ENCODE measurements at places on chromosomes 4 and X.

- no peak for DNase-seq
Observed at GRCh38 chrX:109783701-109784079, 50.6 kb upstream of the ACSL4 start.

DNA sequence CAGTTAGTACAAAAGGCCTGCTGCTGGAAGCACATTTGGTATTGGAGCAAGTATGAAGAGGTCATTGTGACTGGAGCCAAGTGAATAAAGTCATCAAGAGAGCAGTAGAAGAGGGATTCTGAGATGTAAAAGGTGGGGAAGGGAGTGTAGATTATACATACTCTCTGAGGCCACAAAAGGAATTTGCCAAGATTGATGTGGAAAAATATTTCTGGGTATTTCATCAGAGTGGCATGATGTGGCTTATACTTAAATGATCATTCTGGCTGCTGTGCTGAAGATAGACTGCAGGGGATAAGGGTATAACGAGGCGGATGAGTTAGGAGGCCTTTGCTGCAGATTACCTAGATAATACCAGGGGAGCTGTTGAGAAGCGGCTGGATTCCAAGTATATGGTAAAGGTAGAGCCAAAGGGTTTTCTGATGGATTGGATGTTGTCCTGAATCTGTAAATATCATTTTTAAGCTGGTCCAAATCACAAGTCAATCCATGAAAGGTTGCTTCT lies 231.8 kb upstream of the AGA start:
- DNase-seq = no peak

- DNase-seq = no peak
Observed at GRCh38 chrX:131778269-131779218, 234.7 kb downstream of the OR13H1 start.

GRCh38 chrX:131588995-131589394 lies 45.1 kb downstream of the OR13H1 start:
- DNase-seq = no peak

GRCh38 chr4:142379277-142380051 lies 466.6 kb downstream of the INPP4B start:
- no peak for DNase-seq

GRCh38 chr4:170256807-170257206 lies 167.1 kb upstream of the AADAT start:
- DNase-seq = no peak

- no peak for DNase-seq
Observed at GRCh38 chrX:149036086-149036485, 469.0 kb downstream of the IDS start.

DNA sequence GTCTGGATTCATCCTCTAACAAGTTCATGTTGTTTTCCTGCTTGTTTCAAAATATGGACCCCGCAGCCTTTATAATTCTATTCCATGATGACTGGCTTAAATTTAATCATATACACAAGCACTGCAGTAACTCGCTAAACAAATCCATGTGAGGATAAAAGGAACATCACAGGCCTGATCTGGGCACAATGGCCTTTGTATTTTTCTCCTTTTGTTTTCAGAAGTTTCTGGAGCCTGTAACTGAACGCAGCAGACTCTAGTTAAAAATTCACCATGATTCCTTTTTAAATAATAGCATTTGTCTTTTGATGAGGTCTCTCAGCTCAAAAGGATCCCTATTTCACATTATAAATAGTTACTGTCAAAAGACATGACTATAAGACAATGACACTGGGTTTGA lies 30.2 kb upstream of the TMEM184C start:
- DNase-seq = no peak

DNA sequence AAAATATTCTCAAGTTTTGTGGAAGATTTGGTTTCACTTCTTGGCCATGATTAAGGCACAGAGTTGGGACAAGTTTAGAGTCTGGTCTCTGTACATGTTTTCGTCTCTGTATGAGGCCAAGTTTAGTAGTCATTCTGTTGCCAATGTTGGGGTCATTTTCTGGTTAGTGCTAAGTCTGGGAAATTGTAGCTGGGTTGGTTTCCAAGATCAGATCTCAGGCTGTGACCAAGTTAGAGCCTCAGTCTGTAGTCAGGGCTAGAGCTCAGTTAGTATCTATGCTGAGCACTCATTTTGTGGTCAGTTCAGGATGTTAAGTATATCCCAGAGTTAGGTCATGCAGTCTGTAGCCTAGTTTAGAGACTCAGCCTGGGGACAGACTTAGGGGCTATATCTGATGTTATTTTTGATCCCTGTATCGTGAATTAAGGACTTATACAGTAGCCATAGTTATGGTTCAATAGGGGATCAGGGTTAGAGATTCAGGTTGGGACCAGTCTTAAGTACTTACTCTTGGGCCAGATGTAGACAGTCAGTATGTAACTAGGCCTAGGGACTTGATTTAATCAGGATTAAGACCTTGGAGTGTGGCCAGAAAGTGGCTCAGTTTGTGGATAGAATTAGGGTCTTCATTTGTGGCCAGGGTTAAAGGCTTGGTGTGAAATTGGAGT lies 6.6 kb upstream of the ENOX2 start:
- DNase-seq = no peak

DNA sequence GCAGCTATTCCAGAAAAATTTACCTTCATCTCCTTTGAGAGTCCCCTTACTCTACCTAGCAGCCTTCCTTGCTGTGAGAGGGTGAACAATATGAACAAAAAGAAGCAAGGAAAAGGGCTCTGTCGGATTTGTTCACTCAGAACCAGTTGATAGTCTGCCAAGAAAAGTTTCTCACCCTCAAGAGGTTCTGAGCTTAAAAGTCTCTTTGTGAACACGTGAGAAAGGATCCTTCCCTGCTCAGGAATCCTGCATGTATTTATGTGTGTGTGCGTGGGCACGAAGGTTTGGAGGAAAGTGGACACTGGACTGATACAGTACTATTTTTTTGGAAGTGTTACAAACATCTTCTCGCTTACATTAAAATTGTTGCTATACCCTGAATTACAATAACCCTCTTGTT lies 178.6 kb upstream of the JADE1 start:
- no peak for DNase-seq

GRCh38 chr4:113987382-113987941 lies 8.0 kb upstream of the ARSJ start:
- DNase-seq = no peak

DNA sequence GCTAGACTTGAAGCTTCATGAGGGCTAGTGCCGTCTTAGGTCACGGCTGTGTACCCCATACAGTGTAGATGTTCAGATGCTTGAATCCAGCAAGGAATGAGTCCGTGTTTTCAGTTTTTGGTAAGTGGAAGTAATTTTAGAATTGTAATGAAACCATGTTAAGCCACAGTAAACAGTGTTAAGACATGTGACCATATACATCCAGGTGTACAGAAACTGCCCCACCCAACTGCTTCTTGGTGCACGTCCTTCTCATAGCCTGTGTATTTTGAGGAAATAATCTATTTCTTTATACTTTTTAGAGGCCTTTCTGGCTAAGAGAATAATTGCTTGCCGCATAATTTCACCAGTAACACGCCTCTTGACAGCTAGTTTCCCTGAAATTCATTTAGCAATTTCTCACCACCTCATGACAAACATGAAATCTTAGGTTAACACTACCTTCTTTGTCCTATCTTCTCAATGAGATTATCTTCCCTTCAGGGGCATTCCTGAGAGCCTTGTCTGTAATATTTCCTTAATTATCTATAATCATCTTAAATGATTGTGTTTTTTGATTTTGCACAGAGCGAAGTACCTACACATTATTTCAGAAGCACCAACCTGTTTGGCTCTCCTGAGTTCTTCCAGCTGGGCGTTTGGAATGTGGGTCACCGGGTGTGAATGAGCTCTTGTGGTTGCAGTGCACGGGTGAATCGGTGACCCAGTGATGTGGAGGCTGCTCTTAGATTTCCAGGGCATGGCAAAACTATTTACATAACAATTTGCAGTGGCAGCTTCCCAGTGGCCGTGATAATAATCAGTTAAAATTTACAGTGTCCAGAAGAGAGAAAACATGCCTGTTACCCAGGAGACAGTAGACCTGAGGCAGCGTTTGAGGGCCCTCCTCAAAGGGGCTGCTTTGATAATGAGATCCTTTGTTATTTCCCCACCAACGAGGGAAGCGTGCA lies 50.2 kb upstream of the TADA2B start:
- DNase-seq = no peak

DNA sequence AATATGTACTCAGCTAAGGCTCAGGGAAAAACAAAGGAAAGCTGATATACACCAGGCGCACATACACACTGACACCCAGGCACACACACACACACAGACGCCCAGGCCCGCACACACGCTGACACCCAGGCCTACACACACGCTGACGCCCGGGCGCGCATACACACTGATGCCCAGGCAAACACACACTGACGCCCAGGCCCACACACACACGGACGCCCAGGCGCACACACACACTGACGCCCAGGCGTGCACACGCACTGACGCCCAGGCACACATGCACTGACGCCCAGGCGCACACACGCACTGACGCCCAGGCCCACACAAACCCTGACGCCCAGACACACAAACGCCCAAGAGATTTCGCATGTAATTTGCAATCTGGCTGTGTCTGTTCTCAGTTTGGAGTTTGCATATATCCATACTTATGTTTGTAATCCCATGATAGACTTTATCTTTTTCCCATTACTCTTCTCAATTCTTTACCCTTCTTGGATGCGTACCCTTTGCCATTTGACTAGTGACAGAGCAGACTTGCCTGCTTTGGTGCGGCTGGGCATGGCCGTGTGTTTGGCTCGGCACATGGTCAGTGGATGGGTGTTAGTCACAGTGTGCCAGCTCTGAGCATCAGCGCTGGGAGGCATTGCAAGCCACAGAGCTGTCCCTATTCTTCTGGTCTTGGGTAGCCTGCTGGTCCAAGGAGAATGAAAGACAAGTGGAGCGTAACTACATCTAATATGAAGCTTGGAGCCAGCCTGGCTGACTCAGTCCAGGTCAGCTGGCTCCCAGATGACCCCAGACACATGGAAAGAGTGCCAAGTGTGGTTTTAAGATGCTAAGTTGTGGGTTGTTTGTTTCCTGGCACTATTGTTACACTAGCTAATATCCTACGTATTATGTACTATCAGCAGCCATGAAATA lies 632.4 kb upstream of the ZFP42 start:
- DNase-seq = no peak

DNA sequence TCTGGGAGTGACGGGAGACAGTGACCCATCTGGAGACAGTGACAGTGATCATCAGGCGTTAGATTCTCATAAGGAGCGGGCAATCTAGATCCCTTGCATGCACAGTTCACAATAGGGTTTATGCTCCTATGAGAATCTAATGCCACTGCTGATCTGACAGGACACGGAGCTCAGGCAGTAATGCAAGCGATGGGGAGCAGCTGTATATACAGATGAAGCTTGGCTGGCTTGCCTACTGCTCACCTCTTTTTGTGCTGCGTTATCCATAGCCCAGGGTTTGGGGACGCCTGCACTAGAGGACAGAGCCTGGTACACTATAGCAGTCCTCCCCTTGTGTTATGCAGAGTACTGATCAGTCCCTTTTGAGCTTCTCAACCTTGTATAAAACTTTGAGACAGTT lies 23.5 kb downstream of the NFKB1 start:
- DNase-seq = no peak

DNA sequence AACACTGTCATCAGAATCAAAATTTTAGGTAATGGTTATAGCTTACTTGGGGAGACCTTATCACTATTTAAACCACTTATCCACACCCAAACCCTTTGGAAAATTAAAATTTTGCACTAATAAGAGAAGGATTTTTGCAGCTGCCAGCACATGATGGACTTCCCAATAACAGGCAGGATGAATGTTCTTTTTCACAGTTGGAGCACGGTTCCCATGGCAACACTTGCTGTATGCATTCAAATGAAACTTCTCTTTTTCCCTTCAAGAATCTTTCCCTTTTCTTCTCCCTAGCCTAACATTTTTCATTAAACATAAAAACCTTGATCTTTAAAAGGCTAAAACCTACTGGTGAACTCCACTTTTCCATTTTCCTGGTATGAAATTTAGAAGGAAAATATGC lies 768.2 kb downstream of the KCTD8 start:
- DNase-seq = no peak

Measured in stimulated activated CD8-positive, alpha-beta memory T cell treated with anti-CD3 and anti-CD28 coated beads, Interleukin-15, amount 100 ng/mL, for 1 hour (primary cell).